Occipital lobe (tissue), 3 donors: ENCODE measurements at places on chromosomes 4 and X.

DNA sequence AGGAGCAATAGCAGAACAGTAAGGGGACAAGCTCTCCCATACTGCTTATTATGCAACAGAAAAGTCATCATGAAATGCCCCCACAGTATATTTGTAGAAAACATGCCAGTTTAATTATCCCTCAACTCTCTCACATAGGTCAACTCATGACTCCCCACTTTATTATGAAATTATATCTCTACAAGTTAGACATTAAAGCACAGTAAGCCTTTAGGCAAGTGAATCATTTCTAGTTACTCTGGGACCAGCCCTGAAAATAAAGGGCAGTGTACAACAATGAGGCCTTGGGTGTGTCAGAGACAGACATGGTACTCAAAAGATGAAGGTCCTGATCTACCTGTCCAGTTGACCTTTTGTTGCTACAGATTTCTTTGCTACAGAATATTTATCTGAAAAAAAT, 191.9 kb downstream of the FBXW7 start:
- no peak for DNase-seq

DNA sequence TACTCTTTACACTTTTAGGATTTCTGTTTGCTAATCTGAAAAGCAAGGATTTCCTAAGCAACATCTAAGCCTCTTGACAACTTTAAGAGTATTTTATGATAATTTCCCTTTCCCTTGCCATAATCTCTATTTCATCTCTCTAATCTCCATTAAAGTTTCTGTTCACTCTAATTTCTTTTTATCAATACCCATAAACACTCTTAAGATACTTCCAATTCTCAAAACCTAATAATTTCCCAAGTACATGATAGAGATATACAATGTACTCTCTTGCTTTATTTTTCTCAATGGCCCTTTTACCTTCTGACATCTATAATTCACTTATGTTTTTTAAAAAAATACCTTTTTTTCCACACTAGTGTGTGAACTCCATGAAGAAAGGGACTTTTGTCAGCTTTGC, 26.8 kb downstream of the DAPP1 start:
- no peak for DNase-seq

GRCh38 chrX:14303891-14304290, 225.4 kb upstream of the GLRA2 start:
- DNase-seq = no peak

GRCh38 chr4:15031993-15032675, 29.9 kb downstream of the CPEB2 start:
- no peak for DNase-seq

DNA sequence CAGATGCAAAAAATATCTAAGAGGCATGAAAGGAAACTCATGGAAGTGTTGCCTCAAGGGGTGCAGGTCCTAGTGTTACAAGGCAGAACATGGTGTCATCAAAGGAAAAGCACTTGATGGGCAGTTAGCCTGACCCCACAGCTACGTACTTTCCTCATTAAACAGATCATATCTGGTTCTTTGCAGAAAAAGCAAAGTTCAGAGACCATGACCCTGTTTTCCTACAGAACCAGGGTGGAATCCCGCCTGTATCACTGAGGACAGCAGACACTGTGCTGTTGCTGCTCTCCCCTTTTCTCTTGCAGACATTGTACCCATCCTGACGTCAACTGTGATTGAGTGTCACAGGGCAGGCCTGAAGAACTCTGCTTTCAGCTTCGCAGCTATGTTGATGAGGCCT, 91.7 kb downstream of the RFC1 start:
- DNase-seq = no peak

- DNase-seq = no peak
Observed at GRCh38 chr4:8540072-8540471, 40.1 kb upstream of the GPR78 start.

GRCh38 chr4:107808572-107808971, 16.2 kb upstream of the SGMS2 start:
- DNase-seq = no peak

DNA sequence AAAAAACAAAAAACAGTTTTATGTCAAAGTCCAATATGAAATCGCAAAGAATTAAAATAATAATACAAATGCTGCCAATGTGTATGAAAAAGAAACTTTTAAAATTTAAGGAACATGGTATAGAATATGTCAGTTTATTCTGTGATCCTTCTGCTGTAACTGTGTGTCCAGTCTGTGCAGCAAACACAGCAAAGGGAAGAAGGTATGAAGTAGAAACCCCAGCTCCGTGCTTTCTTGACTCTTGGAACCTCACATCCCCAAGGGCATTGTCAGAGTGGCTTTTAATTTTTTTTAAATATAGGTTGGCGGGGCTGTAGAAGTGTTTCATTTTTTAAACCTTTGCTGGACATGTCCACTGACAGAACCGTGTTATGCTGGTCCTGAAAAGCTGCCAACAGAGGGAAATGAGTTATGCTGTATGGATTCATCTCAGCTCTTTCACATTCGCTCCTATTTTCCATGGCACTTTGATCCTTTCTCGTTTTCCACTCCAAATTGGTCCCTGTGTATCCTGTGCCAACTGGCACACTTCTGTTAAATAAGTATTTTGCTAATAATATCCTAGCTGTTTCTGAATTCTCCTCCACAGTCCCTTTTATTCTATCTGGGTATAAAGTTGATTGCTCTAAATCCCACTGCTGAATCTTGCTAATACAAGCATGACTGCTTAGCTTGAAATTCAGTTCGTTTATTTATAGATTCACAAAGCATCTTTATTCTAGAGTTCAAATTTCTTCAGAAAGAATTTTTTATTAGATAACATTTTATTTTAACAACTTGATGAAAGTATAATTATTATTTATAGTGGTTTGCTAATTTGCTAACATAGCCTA, 127.0 kb upstream of the DDIT4L start:
- DNase-seq = no peak

GRCh38 chr4:182042945-182043344, 200.3 kb upstream of the TENM3 start:
- no peak for DNase-seq

GRCh38 chr4:721261-722168, 15.9 kb downstream of the PCGF3 start:
- DNase-seq = peak; percentile 31

GRCh38 chr4:986428-986878, 391 bp upstream of the IDUA start:
- DNase-seq = no peak

GRCh38 chr4:128517739-128518510, 230.3 kb upstream of the PGRMC2 start:
- DNase-seq = no peak

DNA sequence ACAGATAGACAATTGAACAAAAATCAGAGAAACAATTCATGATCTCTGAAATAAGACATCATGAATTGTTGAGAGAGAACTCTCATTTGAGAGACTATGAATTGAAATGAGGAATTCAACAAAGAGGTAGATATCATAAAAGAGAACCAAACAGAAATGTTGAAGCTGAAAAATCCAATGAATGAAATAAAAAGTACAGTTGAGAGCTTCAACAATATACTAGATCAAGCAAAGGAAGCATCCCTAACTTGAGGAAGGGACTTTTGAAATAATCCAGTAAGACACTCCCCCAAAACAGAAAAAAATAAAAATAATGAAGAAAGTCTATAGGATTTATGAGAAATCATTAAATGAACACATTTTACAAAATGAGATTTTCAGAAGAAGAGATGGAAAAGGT, 310.0 kb upstream of the PCDH10 start:
- no peak for DNase-seq

DNA sequence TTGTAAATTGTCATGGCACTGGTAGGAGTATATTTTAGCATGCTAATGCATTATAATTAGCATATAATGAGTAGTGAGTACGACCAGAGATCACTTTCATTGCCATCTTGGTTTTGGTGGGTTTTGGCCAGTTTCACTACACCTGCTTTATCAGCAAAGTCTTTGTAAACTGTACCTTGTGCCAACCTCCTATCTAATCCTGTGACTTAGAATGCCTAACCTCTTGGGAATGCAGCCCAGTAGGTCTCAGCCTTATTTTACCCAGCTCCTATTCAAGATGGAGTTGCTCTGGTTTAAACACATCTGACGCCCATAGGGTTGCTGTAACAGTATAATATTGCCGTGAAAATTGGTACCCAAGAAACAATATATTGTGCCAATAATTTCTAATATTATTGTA, 159.4 kb downstream of the MAGEB5 start:
- DNase-seq = no peak

DNA sequence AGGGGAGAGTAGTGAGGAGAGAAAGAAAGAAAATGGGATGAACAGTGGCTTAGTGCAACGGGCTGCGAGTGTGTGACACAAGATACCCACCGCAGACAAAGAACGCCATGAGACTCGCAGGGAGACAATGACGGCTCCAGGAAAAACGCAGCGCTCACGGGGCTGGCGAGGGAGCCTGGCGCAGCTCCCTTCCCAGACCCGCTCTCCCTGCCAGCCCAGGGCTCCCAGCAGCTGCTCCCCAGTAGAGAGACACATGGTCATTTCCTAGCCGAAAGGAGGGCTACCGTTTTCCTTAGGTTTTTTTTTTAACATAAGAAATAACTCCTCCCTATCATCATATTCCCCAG, 149.5 kb downstream of the MAML3 start:
- peak; percentile 34 for DNase-seq

DNA sequence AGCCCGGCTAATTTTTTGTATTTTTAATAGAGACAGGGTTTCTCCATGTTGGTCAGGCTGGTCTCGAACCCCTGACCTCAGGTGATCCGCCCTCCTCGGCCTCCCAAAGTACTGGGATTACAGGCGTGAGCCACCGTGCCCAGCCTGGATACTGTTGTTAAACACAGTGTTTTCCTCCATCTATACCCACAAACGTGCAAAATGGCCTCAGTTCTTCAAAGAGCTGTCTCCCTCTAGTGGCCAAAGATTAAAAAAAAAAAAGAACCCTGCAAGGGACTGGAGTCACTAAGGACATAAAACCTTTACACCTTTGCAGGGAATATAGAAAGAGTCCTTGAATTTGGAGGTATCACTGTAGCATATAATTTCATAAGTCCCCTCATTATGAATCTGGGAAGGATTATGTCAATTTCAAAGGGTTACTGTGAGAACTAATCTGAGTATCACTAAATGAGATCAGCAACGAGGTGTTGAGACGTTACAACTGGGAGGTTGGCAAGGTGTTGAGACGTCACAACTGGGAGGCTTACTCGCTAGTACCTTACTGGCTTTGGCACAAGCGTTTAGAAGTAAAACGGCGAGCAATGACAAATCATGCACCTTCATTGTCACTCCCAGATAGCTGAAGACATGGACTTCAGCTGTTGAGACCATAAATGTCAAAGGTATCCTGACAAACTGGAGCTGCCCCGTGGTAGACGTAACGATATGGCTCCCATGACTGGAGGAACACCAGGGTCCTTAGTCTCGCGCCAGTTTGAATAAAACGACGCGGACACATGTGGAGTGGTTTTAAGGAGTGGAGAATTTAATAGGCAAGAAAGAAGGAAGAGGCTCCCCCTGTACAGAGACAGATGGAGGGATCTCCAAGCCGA, 33.4 kb upstream of the ENPP6 start:
- DNase-seq = no peak

GRCh38 chr4:28093071-28093470, 1232.4 kb downstream of the STIM2 start:
- DNase-seq = no peak

- no peak for DNase-seq
Observed at GRCh38 chr4:76310683-76311082, 4.2 kb downstream of the STBD1 start.

DNA sequence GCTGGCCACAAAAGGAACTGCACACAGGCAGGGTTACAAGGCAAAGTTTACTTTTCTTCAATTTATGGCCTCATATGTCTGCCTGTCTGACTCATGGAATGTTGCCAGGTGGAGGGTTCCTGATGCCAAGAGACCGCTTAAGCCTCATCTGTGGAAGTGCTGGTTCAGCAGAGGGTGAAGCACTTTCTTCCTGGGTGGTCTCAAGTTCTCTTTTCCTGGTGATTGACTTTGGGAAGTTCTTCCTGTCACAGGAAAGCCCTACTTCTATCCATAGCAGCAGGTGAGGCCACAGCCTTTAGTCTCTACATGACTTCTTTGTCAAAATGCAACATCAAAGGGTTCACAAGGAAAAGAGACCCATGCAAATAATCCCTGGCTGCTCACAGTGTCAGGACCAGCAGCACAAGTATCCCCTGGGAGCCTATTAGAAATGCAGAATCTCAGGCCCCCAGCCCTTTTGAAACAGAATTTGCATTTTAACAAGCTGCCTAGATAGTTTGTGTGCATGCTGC, 81.4 kb upstream of the IGFBP7 start:
- no peak for DNase-seq

DNA sequence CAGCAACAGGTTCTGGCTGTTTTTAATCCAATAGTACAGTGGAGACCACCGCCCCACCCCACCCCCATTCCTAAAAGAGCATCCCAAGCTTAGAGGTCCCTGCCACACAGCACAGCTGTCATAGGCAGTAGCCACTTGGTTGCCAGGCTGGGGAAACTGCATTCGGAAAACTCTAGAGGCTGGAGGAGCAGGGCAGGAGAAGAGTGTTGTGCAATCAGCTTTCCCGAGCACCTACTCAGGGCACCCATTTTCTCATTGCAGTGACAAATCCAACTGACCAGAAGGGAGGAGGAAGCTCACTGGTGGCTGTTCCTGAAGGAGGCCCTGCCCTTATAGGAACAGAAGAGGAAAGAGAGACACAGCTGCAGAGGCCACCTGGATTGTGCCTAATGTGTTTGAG, 1.1 kb downstream of the CXCL1 start:
- no peak for DNase-seq

DNA sequence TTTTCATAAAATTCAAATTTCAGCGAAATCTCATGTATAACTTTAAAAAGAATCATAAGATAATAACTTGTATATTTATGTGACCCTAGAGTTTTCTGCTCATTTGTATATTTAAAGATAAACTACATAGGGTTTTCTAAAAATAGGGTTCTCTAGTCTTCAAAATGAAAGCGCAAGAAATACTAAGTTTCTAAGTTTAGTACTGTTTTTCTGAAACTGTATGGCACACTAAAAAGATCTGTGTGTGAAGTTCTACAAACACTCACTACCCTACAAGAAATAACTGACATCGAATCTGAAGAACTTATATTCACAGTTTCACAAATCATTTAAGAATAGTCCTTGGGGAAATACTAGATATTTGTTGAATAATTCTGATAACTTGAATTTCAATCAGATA, 38.7 kb upstream of the NDST4 start:
- no peak for DNase-seq

GRCh38 chr4:65973186-65973585, 302.9 kb upstream of the EPHA5 start:
- no peak for DNase-seq

DNA sequence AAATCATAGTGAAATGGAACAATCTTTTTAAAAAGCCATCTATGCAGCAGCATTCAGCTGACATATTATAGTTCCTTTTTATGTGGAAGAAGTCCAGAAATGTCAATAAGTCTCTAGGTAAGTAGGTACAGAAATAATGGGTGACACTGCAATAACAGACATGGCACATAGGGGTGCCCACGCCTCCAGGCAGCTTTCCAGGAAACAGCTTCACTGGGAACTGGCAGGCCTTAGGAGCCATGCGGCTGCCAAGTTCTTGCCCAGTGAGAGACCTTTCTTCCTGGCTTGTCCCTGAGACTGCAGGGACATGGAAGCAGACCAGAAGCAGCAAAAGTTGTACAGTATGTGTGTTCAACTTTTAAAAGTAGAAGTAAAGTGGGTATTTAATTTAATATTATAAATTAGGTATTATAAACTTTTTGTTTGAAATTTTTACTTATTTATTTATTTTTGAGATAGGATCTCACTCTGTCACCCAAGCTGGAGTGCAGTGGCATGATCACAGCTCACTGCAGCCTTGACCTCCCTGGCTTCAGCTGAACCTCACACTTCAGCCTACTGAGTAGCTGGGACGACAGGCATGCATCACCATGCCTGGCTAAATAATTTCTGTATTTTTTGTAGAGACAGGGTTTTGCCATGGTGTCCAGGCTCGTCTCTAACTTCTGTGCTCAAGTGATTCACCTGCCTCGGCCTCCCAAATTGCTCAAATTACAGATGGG, 12.1 kb upstream of the ETNPPL start:
- no peak for DNase-seq
